ENCODE measurements at places on chromosomes 11 and 22.

- no peak for DNase-seq
These were observed 5.2 kb downstream of the APOL1 start for GRCh38 chr22:36257948-36258670.

- no peak for DNase-seq
These were observed 627.3 kb upstream of the KIRREL3 start for GRCh38 chr11:127627629-127628457.

- DNase-seq = no peak
These were observed 14.2 kb downstream of the PDE3B start for GRCh38 chr11:14657841-14658240.

DNA sequence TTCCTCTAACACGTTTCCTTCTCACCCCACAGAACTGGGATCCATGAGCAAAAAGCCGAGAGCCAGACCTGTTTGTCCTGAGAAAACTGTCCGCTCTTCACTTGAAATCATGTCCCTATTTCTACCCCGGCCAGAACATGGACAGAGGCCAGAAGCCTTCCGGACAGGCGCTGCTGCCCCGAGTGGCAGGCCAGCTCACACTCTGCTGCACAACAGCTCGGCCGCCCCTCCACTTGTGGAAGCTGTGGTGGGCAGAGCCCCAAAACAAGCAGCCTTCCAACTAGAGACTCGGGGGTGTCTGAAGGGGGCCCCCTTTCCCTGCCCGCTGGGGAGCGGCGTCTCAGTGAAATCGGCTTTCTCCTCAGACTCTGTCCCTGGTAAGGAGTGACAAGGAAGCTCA lies 24.0 kb downstream of the CD5 start:
- DNase-seq = no peak

GRCh38 chr22:41696703-41697102 lies 2.6 kb upstream of the MEI1 start:
- no peak for DNase-seq

DNA sequence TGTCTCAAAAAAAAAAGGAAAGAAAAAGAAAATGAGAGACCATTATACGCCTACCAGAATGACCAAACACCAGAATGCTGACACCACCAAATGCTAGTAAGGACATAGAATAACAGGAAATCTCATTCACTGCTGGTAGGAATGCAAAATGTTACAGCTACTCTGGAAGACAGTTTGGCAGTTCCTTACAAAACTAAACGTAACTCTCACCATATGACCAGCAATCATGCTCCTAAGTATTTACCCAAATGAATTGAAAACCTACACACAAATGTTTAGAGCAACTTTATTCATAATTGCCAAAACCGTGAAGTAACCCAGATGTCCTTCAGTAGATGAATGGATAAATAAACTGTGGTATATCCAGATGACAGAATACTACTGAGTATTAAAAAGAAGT lies 7.2 kb downstream of the CHKA start:
- no peak for DNase-seq

- peak; percentile 10 for DNase-seq
These were observed 650 bp downstream of the PPM1F start for GRCh38 chr22:21951931-21952465.

DNA sequence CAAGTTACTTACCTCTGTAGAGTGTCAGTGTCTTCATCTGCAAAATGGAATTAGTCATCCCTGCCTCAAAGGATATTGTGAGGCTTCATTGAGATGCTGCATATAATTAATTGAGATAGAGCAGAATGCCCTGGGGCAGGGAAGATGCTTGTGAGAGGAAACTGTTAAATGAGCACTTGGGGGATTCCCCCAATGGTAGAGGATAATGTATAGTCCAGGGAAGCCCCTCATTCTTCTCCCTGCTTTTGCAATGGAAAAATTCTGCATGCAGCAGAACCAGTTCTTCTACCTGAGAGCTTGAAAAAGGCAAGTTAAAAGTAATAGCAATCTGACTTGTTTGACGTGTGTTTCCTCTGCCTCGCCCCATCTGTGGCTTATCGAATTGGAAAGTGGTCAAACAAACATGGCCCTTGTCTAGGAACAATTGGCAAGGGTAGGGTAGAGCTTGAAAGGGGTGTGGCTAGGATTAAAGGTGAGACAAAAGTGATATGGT lies 90.9 kb downstream of the NAV2 start:
- DNase-seq = no peak

DNA sequence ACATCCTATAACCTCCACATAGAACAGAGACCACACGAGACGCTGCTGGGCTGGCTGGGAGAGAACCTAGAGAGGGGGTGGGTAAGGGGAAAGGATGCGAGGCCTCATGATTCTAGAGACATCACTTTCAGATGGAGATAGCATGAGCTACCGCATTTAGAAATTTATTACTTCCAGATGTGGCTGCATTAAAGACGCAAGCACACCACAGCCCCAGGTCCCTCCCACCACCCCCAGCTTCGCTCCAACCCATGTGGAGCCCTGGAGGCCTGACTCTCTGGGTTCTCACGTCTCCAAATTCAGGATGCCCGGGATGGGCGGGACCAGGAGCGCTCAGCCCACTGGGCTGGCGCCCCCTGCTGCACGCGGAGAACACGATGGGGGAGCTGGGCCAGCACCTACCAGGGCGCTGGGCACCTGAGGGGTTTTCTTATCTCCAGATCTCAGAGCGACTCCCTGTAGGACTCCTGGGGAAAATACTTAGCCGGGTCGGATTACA lies 13.6 kb downstream of the MRPL21 start:
- DNase-seq = no peak

GRCh38 chr22:38774496-38775166 lies 18.8 kb upstream of the SUN2 start:
- DNase-seq = no peak

DNA sequence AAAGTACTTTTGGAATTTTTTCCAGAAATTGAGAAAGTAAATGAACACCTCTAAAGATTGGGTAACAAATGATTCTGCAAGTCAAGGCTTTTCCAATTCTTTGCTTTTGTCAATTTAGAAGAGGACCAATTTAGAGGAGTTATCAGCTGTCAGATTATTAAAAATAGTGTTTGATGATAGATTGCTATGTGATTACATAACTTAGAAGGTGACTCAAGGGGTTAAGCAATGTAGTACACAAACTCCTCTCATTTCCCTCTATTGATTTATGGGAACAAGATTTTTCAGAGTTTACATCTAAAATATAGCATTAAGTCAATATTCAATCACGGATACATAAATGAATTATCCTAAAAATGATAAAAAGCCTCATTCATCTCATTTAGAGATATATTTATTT lies 70.3 kb downstream of the INSC start:
- DNase-seq = no peak

GRCh38 chr11:131658414-131658813 lies 288.0 kb downstream of the NTM start:
- DNase-seq = no peak

DNA sequence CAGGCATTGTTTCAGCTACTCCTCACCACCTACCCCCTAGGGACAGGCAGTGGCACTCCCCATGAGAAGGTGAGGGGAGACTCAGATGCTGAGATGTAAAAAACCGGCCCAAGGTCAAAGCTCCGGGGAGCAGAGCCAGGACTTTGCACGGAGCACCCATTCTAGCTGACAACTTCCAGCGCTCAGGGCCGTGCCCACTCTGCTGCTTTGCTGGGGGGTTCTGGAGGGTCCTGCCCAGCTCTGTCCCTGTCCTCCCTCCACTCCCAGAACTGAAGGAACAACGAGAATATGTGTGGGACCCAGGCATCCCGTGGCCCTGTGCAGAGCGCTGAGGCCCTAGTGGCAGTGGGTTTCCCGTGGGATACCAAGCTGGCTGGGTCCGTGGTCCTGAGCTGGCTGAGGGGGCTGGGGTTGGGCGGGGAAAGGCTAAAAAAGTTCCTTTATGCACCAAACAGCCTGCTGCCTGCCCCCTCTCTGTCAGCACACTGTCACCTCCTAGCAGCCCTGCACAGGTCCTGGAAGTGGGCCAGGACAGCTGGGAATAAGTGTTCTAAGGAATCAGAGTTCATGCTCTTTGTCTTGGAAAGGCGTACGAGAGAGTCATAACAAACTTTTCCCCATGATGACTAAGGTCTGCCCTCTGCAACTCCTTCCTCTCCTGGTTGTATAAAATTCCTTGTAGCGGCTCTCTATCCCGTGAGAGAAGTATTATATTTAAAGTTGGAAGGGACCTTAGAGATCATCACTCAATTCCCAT lies 1.9 kb downstream of the MS4A10 start:
- no peak for DNase-seq

DNA sequence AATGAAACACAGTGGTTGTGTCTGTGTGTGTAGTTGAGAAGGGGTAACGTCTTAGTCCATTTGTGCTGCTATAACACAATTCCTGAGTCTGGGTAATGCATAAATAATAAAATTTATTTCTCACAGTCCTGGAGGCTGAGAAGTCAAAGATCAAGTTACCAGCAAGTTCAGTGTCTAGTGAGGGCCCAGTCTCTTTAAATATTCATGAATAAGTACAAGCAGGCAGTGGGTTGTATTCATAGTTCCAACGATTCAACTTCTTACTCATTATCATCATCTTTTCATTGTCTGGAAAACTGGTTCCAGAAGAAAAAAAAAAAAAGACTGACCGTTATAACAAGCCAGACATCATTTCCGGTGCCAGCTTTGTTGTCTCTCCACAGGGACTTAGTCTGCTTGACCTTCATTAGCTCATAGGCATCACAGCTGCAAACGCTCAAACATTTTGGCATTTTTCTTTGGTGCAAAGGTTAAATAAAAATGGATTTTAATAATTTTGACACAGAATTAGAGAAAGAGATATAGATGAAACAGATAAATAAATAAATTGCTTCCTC lies 1297.5 kb downstream of the LRRC4C start:
- no peak for DNase-seq

DNA sequence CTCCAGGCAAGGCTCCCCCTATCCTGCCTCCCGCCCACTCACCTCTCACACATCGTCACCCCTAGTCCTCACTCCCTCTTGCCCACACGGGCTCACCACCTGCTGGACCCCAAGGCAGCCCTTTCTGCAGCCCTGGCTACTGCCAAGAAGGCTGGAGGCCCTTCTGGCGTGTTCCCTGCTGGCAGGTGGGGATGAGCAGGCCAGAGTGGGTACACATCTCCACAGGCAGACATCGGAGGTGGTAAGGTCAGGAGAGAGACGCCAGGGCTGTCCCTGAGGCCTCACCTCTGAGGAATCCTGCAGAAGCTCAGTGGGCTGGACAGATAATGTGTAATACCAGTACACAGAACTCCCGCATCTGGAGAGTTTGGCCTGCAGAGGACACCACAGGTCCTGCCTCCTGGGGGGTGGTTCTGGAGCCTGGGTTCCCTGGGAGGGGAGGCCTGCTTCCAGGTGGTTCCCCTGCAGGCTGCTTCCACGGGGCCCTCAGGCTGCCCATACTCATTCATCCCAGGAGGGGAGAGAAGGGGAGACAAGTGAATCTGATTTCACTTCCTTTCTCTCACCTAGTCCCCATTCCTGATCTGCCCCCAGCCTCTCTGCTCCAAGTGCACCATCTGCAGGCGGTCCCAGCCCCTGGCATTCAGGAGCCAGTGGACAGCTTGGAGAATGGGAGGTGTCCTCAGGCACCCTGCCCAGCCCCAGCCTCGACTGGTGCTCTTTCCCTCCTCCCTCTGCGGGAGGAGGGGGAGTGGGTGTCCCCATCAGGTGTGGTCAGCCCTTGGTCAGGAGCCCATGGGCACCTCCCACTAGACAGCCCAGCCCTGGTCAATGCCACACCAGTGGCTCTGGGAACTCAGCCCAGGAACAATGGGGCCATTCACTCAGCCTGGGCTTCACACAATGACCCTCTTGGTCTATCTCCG lies 6.1 kb upstream of the CHST1 start:
- no peak for DNase-seq

DNA sequence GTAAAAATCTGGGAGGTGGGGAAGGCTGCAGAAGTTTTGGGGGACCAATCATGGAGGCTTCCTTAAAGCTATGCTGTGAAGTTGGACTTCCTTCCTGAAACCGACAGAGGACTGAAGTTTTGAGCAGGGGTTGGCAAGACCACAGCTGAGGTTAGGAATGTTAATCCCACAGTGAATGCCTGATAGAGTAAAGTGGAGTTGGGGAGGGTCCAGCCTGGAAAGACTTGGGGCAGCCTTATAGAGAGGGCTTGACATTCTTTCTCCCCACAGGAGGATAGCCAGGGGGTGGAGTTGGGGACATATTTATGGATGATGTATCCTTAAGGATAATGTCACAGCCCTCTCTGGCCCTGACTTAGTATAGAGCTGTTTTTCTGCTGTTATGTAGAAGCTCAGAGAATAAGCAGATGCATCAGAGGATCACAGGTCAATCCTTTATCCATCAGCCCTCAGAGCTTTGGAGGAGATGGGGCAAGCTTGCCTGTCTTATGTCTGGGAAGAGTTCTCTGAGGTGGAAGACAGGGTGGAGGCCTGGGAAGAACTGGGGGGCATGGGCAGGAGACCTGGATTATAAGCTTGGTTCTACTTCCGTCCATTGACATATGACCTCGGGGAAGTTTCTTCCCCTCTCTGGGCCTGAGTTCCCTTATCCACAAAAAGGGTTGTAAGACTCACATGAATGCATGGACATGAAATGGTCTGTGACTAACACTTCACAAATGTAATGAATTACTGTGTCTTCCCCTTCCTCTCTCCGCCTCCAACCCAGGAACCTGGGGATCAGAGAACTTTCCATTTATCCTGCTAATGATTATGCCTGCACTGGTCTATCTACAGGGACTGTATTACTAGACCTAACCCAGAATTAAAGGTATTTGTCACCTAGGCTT lies 317.8 kb downstream of the MIAT start:
- no peak for DNase-seq

GRCh38 chr11:7690648-7691047 lies 15.6 kb downstream of the OVCH2 start:
- no peak for DNase-seq

- no peak for DNase-seq
These were observed 625.5 kb downstream of the JRKL start for GRCh38 chr11:97015327-97015726.

DNA sequence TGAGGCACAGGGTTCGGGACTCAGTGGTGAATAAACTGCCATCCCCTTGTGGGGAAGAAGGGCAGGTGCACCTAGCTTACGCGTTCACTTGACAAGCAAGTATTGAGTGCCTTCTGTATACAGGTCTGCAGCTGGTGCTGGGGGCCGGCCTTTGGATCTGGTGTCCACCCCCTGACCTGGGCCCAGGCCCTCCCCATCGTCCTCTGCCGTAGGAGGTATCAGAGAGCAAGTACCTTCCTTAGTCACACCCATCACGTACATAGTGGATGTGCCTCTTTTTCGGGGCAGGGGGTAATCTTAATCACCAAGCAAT lies 53.3 kb downstream of the SMIM38 start:
- no peak for DNase-seq

GRCh38 chr11:126163074-126163700 lies 48.3 kb downstream of the RPUSD4 start:
- no peak for DNase-seq

DNA sequence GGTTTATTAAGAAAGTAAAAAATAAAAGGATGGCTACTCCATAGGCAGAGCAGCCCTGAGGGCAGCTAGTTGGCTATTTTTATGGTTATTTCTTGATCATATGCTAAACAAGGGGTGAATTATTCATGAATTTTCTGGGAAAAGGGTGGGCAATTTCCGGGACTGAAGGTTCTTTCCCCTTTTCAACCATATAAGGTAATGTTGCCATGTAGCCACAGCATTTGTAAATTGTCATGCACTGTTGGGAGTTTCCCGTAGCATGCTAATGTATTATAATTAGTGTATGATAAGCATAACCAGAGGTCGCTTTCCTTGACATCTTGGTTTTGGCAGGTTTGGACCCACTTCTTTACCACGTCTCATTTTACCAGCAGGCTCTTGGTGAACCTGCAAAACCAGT lies 610.4 kb upstream of the B3GAT1 start:
- no peak for DNase-seq

GRCh38 chr22:41517172-41518047 lies 26.9 kb downstream of the POLR3H start:
- no peak for DNase-seq

- DNase-seq = no peak
These were observed 34.9 kb upstream of the DAGLA start for GRCh38 chr11:61645179-61645868.

All from activated CD4-positive, alpha-beta T cell treated with anti-CD3 and anti-CD28 coated beads for 24 hours (primary cell).